ENCODE measurements at places on chromosomes 3 and 15.

DNA sequence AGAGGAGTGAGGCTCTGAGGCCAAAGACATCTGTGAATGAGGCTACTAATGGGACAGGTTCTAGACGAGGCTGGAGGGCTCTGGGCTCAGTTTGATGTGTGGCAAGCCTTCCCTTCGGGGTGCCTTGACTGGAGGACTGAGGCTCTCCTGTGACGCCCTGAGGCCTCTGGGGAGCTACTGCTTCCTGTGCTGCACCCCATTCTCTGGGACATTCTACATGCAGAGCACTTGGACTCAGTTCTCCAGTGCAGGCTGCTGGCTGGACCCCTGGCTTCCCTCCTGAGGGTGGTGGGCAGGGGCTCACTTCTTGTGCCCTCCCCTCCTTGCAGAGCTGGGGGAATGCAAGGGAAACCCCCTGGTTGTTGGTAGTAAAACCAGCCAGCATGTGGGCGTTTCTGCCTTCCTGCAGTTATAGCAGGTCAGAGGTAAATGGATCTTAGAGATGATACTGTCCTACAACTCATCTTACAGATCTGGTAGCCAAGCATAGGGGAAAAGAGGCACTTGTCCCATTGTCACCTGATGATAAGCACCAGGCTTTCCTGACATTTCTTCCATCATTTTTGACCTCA, 133.3 kb downstream of the CHDH start:
- no peak for DNase-seq

DNA sequence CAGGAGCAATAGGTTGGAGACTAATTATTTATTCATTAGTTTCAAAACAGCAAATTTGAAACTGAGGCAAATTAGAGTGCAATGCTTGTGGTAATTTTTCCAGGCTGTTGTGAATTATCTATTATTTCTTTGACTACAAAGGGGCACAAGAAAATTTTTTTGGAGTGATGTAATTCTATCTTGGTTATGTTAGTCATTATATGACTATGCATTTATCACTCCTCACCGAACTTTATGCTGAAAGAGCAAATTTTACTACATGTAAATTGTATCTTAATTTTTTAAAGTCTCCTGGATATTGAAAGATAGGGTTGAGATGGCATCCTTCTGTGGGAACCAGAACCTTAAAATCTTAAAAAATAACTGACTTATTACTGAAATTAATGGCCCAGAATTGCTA, 320.0 kb upstream of the ROBO1 start:
- DNase-seq = no peak

DNA sequence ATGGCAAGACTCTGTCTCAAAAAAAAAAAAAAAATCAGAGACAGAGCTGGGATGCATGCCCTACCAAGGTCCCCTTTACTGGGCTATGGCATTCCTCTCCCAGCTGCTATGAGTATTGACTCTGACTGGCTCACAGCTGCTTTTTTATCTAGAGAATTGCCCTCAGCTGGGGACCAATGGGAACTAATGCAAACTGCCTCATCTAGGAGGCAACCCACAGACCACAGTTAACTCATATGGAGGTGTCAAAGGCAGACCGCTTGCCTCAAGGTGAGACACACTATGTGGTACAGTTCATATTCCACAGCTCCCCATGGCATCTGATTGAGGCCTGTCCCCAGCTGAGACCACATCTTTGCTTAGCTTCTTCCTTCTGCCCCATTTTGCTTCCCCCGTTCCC, 183.5 kb upstream of the EOMES start:
- DNase-seq = no peak

GRCh38 chr3:66227915-66228314, 7.1 kb downstream of the SLC25A26 start:
- no peak for DNase-seq

- no peak for DNase-seq
These were observed 134.9 kb downstream of the FEZF2 start for GRCh38 chr3:62238431-62238830.

- DNase-seq = no peak
These were observed 21.8 kb upstream of the KLHL6 start for GRCh38 chr3:183577346-183577745.
